ENCODE measurements at places on chromosomes 1 and 21. TPM values are rescaled to one million over a fixed set of nuclear protein-coding genes. Genes with fewer than 3 reads are reported as not detected.

DNA sequence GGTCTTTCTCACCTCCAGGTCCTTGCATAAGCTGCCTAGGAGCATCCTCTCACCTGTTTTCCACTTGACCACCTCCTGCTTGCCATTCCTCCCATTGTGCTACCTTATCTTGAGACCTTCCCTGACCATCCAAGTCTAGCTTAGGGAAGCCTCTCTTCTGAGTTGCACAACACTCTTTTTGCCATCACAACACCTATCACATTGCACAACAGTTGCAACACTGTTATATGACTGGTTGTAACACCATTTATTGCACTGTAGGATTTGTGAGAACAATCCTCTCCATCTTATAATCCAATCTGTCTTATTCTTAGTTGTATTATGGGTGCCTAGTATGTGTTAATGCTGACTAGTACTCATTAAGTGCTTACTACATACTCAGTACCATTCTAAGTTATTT is 488.7 kb downstream of the OMA1 start:
- H3K27ac ChIP-seq = no peak overlapping the region
- H3K4me1 ChIP-seq = no peaks in the 10 kb centered on the region
- H3K27me3 ChIP-seq = peaks cover 11% of the 10 kb centered on the region
- H3K4me3 ChIP-seq = no peak overlapping the region

GRCh38 chr21:34055615-34056014 is 17.8 kb upstream of the MRPS6 start:
- H3K4me1 ChIP-seq = no peaks in the 10 kb centered on the region
- DNase-seq = no peak
- H3K4me3 ChIP-seq = no peak overlapping the region
- H3K27me3 ChIP-seq = no peaks in the 10 kb centered on the region
- no peaks in the 10 kb centered on the region for H3K36me3 ChIP-seq

- no peak overlapping the region for H3K27ac ChIP-seq
- H3K4me3 ChIP-seq = no peak overlapping the region
- no peaks in the 10 kb centered on the region for H3K36me3 ChIP-seq
- H3K4me1 ChIP-seq = no peaks in the 10 kb centered on the region
These were observed 23.5 kb downstream of the RNASEL start for GRCh38 chr1:182565537-182565936.

DNA sequence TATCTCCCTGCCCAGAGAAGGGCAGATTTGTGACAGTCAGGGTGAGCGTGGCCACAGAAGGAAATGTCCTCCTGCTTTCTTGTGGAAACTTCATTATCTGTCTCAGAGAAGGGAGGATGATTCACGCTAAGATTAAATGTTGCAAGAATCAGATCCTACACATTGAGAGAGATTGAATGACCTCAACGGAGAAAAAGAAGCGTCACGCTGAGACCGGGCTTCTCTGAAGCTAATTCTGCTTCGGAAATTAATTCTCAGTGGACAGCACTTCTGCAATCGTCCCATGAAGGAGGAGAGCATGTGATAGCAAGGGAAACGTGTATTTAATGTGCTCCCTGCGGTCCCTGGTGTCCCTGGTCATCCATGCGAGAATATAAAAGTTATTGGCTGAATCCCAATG is 19.8 kb upstream of the C1orf21 start:
- DNase-seq = no peak
- no peaks in the 10 kb centered on the region for H3K4me1 ChIP-seq
- H3K27me3 ChIP-seq = no peaks in the 10 kb centered on the region
- H3K36me3 ChIP-seq = no peaks in the 10 kb centered on the region
- H3K4me3 ChIP-seq = no peak overlapping the region
- H3K27ac ChIP-seq = no peak overlapping the region

DNA sequence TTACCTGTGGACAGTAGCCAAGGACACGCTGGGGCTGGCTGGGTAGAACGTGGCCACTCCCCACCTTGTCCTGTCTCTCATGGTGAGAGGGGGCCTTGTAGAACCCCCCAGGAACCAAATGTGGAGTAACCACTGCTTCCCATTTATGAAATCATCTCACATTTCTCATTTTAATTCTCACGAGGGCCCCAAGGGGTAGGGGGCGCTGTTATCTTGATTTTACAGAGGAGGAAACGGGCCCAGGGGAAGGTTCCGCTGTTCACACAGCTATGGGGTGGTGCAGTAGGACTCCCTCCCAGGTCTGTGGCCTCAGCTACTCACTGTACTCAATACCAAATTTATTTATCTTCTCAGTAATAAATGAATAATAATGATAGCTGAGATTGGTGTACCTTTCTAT is 5.5 kb downstream of the SMPDL3B start:
- H3K27ac ChIP-seq = no peak overlapping the region
- DNase-seq = no peak
- no peaks in the 10 kb centered on the region for H3K27me3 ChIP-seq
- no peaks in the 10 kb centered on the region for H3K36me3 ChIP-seq
- H3K4me1 ChIP-seq = peaks cover 18% of the 10 kb centered on the region

Gene TAF1A
- 19.3 TPM for total RNA-seq

Gene PLXNA2
- total RNA-seq = 10.2 TPM

Measured in PC-9 (cell line).